ENCODE measurements at places on chromosomes 4 and X. TPM values are rescaled to one million over a fixed set of nuclear protein-coding genes. Genes with fewer than 3 reads are reported as not detected.

DNA sequence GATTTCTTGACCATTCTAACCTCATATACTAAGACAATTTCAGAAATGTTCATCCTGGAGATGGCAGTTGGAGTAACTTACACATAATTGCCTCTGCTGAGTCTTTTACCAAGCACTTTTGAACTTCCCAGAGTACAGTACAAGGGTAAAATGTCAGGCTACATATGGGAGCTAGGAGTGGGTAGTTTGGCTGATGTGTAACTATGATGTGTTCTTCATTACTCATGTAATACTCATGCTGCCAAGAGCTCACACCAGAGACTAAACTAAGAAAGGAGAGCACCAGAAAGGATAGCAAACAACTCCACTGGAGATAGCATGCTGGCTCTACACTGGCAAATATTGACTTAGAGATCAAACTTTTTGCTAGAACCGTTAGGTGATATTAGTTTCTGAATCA lies 194.0 kb downstream of the PDGFRA start:
- no peaks in the 10 kb centered on the region for H3K4me1 ChIP-seq
- H3K27ac ChIP-seq = no peak overlapping the region
- H3K27me3 ChIP-seq = no peaks in the 10 kb centered on the region
- H3K4me3 ChIP-seq = no peak overlapping the region
- no peak for DNase-seq
- no peaks in the 10 kb centered on the region for H3K36me3 ChIP-seq

- DNase-seq = no peak
- no peaks in the 10 kb centered on the region for H3K36me3 ChIP-seq
- no peaks in the 10 kb centered on the region for H3K27me3 ChIP-seq
Measured at GRCh38 chr4:155602351-155603140, 64.1 kb upstream of the GUCY1A1 start.

GRCh38 chr4:150656891-150657290 lies 74.9 kb downstream of the MAB21L2 start:
- peak; percentile 4 for DNase-seq
- H3K27me3 ChIP-seq = no peaks in the 10 kb centered on the region
- H3K27ac ChIP-seq = no peak overlapping the region
- no peak overlapping the region for H3K4me3 ChIP-seq

GRCh38 chr4:30726090-30726675 lies 6.0 kb downstream of the PCDH7 start:
- H3K4me1 ChIP-seq = no peaks in the 10 kb centered on the region
- H3K36me3 ChIP-seq = no peaks in the 10 kb centered on the region
- no peak overlapping the region for H3K4me3 ChIP-seq

GRCh38 chr4:74768857-74769525 lies 25.3 kb downstream of the BTC start:
- H3K36me3 ChIP-seq = no peaks in the 10 kb centered on the region
- DNase-seq = no peak
- H3K27ac ChIP-seq = no peak overlapping the region
- no peaks in the 10 kb centered on the region for H3K27me3 ChIP-seq

DNA sequence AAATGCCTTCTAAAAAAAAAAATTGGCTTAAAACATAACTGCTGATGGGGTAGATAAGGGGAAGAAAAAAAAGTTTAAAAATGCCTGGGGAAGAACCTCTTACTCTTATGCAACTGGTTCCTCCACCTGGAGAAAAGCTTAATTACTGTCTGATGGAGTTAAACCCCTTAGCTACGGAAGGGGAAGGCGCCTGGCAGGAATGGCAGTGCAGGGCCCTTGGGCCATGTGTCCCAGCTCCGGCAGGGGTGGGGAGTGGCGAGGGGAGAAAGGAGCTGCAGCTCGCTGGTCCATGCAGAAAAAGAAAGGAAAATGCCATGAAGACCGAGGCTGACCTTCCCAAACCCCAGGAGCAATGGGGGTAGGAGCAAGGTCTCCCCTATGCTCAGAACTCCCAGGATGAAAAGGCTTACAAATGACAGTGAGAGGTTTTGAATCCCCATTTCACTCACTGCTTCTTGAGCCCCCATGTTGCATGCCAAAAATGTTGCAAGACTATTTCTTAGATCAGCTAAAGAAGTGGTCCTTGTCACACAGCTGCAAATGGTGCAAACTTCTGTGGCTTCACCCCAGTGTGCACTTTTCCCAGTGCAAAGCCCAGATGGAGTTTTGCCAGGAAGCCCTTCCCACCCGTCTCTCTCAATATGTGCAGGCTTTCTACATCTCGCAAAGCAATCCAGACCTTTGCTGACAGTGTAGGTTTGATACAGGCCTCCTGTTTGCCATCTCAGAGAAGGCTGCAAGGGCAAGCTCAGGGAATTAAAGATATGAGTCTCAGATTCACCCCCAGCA lies 204.8 kb upstream of the CT83 start:
- no peak for DNase-seq
- no peaks in the 10 kb centered on the region for H3K27me3 ChIP-seq
- no peaks in the 10 kb centered on the region for H3K36me3 ChIP-seq
- H3K4me1 ChIP-seq = no peaks in the 10 kb centered on the region
- H3K27ac ChIP-seq = no peak overlapping the region
- no peak overlapping the region for H3K4me3 ChIP-seq

- H3K27ac ChIP-seq = no peak overlapping the region
- peaks cover 7% of the 10 kb centered on the region for H3K27me3 ChIP-seq
- H3K4me3 ChIP-seq = no peak overlapping the region
- no peak for DNase-seq
- H3K4me1 ChIP-seq = no peaks in the 10 kb centered on the region
Measured at GRCh38 chr4:41820473-41820872, 71.9 kb upstream of the PHOX2B start.

GRCh38 chr4:6200922-6201362 lies 593 bp upstream of the JAKMIP1 start:
- no peaks in the 10 kb centered on the region for H3K36me3 ChIP-seq
- no peak for DNase-seq
- no peak overlapping the region for H3K27ac ChIP-seq
- H3K4me1 ChIP-seq = peaks cover 7% of the 10 kb centered on the region

DNA sequence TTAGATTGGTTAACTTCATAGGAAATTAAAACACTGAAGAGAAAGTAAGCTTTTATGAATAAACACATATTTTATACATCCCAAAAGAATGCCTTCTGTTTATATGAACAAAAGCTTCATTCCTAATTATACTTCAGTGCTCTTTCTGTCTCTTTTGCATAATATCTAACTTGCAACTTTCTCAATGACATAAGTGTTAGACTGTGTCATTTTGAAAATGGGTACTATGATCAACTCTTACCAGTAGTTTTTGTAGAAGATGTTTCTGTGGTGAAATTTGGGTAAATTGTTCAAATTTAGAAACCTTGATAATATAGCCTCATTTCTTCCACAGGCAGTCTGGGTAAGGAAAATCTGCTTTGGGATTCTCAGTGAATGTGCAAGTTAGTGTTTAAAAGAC lies 991.4 kb downstream of the CCSER1 start:
- H3K4me3 ChIP-seq = no peak overlapping the region
- H3K4me1 ChIP-seq = no peaks in the 10 kb centered on the region
- no peaks in the 10 kb centered on the region for H3K27me3 ChIP-seq
- H3K27ac ChIP-seq = no peak overlapping the region

The FAM47A gene
- not detected for polyA plus RNA-seq

The L1CAM gene
- not detected for polyA plus RNA-seq

All from CD14-positive monocyte (primary cell).